ENCODE measurements at places on chromosomes 3 and 15.

GRCh38 chr3:172107403-172107802 is 68.0 kb downstream of the FNDC3B start:
- DNase-seq: no peak

GRCh38 chr3:140910860-140911259 is 30.8 kb upstream of the SLC25A36 start:
- no peak for DNase-seq

DNA sequence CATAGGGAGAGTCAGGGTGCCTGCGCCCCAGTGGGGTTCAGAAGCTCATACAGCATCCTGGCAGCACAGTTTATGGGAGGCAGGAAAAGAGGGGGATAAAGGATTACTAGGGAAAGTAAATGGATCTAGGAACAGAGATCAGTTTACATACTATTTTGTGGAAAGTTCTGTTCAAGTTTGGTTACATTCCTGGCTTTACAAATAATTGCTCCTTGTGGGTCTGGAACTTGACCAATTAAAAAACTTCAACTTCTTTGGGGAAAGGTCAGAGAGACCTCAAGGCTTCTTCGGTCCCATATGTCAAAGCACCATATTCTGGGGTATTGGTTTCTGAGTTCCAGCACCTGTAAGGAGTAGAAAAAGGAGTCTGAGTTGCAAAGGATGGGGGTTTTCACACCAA is 64.1 kb downstream of the ZDHHC19 start:
- DNase-seq: no peak

GRCh38 chr15:70763950-70764730 is 782 bp upstream of the UACA start:
- no peak for DNase-seq

GRCh38 chr3:133469140-133469731 is 69.4 kb downstream of the BFSP2 start:
- DNase-seq: peak; percentile 23

- DNase-seq: no peak
Measured at GRCh38 chr15:58952751-58953150, 19.3 kb upstream of the SLTM start.

DNA sequence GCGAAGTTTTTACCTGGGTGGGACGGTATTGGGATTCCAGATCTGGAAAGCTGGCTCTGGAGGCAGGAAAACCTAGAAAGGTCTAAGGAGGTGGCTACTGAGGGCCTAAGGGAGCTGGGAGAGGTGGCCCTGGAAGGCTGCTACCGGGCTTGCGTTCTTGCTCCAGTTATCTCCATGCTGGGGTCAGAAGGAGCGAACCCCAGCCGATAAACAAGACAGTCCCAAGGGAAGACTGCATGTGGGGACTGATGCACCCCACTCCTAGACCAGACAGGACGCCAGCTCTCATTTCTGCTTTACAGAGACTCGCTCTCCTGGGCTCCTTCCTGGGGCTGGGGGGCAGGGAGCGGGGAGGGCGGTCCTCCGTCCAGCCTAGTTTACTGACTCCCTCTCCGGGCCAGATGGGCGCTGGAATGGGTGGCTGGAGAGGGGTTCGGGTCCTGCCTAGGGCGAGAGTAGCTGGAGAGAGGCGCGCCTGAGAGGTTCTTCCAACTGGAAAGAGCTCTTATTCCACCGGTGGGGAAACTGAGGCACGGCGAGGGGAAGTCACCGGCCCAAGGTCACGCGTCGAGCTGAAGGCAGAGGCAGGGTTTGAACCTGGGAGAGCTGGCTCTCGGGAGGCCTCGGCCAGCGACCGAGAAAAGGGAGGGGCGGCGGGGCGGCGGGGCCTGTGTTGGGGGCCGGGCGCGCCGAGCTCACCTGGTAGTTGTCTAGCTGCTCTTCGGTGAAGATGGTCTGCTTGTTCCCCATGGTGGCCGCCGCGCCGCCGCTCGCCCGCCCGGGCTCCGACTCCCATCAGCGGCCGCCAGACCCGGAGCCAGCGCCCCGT is 565 bp downstream of the CIB2 start:
- no peak for DNase-seq

GRCh38 chr3:42300013-42300412 is 34.0 kb upstream of the CCK start:
- DNase-seq: no peak

DNA sequence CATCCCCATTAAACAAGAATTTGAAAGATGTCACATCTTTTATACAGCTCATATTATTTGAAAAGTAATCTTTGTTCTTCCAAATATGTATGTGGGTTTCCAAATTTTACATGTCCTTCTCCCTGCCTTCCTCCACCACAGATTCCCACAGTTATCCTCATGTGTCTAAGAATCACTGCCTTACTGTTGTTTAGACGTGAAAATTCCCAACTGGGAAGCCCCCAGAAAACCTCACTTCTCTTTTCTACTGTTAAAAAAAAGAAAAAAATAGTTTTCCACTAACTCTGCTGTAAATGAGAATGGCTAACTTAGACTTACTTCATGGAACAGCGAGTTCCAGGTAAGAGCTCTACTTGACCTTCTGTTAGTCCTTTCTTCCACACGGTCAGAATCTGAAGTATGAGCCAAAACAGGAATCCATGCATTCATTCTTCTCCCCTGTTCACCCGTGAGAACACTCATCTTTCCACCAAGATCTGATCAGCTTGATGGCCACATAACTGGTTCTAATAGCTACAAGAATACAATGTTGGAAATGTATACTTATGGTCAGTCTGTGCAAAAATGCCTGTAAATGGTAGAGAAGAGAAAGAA is 17.9 kb upstream of the CSTA start:
- no peak for DNase-seq

DNA sequence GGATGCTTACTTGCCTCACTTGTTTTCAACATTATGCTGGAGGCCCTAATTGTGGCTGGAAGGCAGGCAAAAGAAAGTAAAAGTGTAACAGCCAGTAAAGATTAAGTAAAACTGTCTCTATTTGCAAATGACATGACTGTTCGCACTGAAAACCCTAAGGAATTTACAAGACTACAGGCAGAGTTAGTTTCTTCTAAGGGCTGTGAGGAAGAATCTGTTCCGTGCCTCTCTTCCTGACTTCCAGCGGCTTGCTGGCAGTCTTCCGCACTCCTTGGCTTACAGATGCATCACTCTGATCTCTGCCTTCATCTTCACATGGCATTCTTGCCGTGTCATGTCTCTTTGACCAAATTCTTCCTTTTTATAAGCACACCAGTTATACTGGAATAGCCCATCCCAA is 86.1 kb downstream of the DLG1 start:
- DNase-seq: no peak

DNA sequence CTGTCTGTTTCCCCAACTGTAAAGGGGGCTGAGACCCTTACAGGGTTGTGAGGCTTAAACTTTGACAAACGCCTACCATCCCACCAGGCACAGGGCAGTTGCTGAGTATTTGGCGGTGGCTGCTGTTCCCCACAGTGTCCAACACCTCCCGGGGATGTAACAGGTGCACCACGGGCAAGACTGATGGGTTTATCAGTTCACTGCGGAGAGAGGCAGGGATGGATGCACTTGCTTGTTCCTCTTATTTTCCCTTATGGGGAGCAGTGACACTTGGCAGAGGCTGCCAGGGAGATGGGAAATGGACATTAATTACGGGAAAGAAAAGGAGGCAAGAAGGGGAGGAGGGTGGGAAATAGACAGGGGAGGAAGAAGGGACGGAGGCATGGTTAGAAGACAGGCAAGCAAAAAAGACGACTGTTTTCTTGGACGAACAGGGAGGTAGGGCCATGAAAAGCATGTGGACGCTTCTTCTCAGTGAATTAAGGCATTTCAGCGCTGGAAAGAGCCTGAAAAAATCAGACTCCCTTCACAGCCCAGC is 16.6 kb upstream of the ADIPOQ start:
- DNase-seq: no peak

GRCh38 chr3:41029356-41029755 is 169.9 kb upstream of the CTNNB1 start:
- DNase-seq: no peak

DNA sequence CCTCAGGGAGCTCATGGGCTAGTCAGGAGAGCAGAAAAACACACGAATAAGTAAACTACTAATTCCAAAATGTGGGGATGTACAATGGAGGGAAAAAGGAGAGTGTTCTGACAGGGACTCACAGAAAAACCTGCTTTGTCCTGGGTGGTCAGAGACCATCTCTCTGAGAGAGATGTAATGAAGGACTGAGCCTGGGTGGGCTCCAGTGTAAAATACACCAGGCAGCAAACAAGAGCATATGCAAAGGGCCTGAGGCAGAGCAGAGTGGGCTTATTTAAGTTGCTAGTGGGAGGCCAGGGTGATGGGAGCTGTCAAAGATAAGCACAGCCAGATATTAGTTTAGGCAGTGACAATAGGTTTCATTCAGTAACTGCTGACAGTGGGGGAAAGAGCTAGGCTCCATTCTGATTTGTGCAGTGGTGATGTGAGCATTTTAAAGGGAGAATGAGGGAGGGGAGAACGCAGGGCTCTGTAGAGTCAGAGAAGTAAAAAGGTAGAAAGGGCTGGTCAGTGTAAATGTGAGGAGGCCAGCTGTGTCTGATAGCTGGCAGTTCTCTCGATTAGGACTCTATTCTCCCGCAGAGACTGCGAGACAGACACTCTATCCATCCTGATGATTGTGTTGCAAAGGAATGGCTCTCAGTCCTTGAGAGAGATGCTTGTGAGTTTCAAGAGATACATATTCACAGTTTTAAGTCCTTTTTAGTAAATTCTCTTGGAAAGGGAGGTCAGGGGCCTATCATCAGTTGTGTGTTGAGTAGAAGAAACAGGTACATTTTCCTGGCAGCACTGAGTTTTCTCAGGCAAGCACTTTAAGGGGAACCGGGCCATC is 3.5 kb downstream of the TF start:
- no peak for DNase-seq

GRCh38 chr3:133237380-133237779 is 162.5 kb upstream of the BFSP2 start:
- no peak for DNase-seq

DNA sequence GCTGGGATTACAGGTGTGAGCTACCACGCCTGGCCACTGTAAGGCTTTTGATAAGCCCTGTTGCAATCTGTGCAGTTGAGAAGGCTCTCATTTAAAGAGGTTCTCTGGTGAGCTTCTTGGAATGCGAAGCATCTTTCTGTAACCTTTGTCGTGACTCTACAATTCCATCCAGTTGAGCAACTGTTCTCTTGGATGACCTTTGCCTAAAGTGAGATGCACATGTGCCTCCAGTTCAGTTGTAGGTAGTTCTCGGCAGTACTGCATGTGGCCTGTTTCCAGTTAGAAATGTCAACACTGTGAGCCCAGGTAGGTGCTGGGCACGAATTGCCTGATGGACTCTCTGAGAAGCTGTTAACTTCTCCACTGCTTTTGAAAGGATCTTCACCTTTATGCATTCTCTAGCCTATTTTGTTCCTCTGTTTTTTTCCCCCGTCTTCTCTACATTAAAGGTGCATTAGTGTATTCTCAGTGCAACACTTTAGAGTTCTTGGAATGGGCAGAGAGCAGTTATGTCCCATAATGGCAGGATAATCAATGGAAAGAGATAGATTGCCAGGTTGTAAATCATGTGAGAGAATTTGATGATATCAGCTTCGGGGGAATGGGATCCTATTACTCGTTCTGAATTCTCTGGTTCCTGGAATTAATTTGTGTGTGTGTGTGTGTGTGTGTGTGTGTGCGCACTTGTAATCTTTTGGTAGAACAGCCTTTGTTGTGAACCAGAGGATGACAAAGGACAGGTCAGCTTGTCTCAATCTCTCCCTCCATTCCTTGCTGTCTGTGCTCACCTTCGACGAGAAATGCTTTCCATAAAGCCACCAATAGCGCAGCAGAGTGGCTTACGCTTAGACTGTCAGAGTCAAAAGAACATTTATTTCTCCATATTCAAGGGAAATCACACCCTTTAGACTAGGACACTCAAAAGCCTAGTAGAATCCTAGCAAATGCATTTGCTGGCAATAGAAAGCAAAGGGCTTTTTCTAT is 51.1 kb downstream of the PTPRG start:
- DNase-seq: no peak

DNA sequence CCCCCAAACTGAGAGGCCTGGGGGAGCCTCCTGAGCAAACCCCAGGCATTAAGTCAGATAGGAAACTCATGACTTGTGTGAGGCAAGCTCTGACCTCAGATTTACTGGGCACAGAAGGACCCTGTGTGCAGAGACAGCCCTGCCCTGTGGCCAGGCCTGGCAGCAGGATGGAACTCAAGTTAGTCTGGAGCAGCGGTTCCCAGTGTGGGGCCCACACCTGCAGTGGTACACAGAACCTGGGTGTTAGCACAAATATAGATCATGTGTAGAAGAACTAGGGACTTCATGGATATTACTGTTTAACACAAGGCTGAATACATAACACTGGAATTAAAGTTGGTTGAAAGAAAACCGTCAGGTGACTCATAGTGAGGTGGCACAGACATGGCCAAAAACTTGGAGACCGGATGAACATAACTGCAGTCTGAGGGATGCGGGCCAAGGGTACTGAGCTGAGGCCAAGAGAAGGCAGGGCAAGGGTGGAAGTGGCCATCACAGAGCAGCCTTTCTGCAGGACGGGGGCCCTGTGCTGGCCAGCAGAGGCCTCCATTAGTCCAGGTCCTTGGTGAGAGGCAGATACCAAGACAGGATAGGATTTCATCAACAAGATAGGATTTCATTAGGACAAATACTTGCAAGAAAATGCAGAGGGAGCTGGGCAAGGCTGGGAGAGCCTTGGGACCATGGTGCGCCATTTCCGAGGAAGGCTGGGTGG is 40.9 kb downstream of the IRAK2 start:
- peak; percentile 53 for DNase-seq

- no peak for DNase-seq
Measured at GRCh38 chr3:67875338-67875737, 220.9 kb upstream of the SUCLG2 start.

- DNase-seq: no peak
Measured at GRCh38 chr3:177626045-177626444, 428.8 kb upstream of the TBL1XR1 start.

DNA sequence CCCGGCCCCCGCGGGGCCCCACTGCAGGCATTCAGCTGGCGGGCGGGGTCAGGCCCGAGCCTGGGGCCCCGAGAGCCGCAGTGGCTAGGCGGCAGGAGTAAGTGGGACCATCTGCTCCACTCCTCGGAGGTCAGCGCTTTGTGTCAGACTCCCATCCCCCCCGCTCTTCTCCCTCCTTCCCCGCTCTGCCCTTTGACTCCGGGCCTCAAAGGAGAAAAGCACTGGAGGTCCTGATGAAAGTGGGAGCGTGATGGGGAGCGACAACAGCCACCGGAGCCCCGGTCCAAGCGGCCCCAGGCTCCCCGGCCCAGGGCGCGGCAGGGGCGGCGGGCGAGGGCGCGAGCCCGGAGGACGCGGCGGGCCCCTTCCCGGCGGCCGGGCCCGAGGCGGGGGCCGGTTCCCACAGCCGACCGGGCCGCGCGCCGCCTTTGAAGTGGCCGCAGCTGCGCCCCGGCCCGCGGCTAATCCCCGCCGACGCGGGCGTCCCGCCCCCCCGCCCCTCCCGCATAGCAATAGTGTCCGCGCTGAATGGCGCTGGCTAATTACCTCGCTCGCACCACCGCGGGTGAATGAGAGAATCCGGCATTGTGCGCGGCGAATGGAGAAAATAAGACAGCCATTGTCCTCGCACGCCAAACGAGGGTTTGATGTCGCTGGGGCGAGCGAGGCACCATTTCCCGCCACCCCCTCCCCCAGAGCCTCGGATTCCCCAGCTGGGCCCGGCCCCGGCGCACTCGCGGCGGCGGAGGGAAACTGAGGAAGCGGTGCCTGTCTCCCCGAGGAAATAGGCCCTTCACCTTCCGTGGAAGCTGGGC is 22.4 kb downstream of the IGDCC3 start:
- no peak for DNase-seq
